CD14-positive monocyte (primary cell): ENCODE measurements at places on chromosomes 1 and 21.

DNA sequence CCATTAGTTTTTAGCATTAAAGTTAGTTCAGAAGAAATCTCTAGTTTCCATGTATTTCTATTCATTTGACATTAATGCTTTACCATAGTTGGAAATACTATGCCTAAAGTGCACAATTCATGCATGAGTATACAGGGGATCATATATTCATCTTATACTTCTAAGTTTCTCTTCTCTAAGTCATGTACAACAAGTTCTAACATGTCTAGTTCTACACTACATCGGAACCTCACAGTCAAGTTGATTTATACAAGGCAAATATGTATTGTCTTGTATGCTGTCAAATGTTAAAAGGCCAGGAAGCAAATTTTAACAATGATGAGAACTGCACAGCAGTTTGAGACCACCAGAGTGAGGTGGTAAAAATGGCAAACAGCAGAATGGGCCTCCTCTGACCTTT lies 22.9 kb upstream of the MOB3C start:
- DNase-seq, result no peak

DNA sequence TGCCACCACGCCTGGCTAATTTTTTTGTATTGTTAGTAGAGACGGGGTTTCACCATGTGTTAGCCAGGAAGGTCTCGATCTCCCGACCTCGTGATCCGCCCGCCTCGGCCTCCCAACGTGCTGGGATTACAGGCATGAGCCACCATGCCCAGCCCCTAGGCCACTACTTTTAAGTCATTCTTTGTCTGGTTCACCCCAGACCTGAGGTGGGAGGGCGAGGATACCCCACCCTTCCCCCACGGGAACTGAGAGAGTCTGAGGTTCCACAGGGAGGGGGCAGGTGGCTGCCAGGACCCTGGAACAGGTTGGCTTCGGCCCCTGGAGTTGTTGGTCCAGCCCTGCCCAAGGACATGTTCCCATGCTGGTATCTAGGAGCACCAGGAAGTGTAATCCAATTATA lies 7.7 kb upstream of the SDC3 start:
- DNase-seq, result no peak

DNA sequence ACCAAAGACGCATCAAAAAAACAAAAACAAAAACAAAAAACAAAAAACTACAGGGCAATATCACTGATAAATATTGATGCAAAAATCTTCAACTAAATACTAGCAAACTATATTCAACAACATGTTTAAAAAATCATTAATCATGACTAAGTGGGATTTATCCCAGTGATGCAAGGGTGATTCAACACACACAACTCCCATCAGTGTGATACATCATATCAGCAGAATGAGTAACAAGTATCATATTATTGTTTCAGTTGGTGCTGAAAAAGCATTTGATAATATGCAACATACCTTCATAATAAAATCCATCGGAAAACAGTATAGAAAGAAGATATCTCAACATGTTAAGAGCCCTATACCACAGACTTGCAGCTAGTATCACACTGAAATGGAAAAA lies 953.0 kb downstream of the AMY1C start:
- DNase-seq, result no peak

- no peak for DNase-seq
Observed at GRCh38 chr1:115682792-115683191, 41.0 kb downstream of the VANGL1 start.

- no peak for DNase-seq
Observed at GRCh38 chr1:222697826-222698225, 14.5 kb downstream of the AIDA start.

- peak; percentile 49 for DNase-seq
Observed at GRCh38 chr1:18927082-18927653, 24.8 kb upstream of the ALDH4A1 start.

GRCh38 chr21:44870748-44871495 lies 2.6 kb downstream of the PTTG1IP start:
- DNase-seq, result no peak

DNA sequence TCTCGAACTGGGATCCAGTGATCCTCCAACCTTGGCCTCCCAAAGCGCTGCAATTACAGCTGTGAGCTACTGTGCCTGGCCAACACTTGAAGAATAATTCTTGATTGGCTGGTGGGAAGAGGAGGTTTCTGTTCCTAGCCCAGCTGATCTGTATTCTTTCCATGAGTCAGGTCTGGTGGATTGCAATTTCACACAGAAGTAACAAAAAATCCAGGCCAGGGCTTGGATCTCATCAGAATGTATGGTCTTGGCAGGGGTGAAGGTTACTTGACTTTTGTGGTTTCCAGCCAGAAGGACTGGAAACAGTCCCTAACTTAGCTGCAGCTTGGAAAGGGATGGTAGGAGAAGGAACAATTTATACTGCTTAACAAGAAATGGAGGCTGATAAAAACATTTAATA lies 5.1 kb upstream of the HP1BP3 start:
- DNase-seq, result no peak

GRCh38 chr21:37117204-37117603 lies 44.1 kb downstream of the TTC3 start:
- no peak for DNase-seq

DNA sequence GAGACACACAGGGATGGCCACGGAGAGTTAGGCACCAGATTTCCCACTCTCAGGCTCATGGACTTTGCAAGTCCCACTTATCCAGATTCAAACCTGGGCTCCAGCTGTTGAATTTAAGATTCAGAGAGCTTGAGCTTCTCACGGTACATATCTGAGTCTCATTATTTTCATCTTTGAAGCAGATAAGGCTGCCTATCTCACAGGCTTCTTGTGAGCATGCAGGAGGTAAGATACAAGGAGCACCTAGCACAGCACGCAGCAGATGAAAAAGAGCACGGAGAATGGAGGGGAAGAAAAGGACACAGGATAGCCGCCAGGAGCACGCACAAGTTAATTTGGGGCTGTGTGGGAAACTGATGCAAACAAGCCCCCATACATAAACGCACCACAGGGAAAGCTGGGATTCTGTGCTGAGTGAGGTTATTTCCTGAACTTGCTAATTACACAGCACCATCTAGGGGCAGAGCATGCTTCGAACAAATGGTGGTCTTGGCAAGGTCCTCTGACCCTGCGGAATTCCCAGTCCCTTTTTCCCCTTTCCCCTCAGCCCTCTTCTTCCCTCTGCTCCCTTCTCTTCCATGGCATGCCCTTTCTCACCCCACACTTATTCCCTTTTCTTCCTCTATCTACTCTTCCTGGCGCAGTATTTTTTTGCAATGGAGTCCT lies 134.7 kb upstream of the VANGL1 start:
- DNase-seq, result no peak

DNA sequence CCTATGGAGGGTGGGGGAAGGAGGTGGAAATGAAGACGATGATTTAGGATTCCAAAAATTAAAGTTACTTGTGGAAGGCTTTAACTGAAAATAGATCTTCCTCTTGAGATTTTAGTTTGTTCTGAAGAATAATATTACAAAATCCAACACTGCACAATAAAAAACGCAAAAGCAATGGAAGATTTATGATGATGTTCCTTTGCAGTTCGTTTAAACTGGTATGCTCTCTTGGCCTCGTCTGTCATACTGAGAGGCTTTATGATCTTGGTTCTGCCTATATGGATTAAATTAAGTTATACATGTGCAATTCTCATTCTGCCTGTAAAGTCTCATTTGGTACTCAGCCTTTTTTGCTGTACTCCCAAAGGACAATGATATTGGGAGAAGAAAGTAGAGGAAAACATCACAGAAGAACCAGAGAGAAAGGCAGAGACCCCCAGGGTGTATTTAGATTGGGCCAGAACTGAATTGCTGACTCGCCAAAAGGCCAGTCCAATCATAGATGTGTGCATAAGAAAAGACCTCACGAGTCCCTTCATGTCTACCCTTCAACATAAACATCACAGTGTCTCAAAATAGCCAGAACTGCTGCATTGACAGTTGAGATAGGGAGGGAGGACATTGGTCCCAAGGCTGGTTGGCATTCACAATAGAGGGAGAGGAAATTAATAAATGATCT lies 188.6 kb downstream of the GREM2 start:
- no peak for DNase-seq

DNA sequence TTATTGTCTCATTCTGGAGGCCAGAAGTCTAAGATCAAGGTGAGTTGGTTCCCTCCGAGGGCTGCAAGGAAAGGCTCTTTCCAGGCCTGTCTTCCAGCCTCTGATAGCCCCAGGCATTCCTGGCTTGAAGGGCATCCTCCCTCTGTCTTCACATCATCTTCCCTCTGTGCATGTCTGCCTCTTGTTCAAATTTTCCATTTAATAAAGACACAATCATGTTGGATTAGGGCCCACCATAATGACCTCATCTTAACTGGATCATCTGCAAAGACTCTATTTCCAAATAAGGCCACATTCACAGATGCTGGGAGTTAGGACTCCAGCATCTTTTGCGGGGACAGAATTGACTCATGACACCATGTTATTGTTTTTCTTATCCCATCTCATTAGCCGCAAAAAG lies 24.5 kb downstream of the HUNK start:
- no peak for DNase-seq

GRCh38 chr1:61539720-61540462 lies 185.1 kb downstream of the TM2D1 start:
- no peak for DNase-seq

GRCh38 chr1:17770983-17771382 lies 15.8 kb downstream of the ACTL8 start:
- DNase-seq, result no peak

DNA sequence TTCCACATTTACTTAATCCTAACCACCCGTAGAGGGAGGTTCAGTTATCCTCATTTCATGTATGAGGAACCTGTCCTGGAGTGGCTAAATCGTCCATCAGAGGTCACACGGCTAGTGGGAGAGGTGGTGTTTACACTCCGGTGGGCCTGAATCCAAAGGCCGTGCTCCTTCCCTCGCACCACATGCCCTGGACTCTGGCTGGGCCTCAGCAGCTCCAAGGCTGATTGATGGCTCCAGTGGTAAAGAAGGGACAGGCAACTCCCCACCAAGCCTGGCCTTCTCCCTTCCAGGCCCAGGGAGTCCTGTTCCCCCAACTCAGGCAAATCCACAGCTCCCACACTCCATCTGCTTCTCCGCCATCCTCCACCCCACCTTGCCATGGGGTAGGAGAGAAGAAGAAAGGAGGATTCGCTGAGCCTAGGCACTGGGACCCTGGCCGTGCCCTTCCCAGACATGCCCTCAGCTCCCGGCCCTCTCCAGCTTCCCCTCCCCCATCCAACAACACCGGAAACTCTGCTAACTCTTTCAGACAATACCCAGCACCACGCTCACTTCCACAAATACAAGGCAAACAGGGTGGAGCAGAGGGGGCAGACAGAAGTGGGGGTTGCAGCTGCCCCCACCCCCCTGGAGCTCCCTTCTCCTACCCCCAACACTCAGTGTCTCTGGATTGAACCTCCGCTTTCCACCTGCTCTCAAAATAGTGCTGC lies 10.9 kb downstream of the ARHGEF2 start:
- DNase-seq, result peak; percentile 33

DNA sequence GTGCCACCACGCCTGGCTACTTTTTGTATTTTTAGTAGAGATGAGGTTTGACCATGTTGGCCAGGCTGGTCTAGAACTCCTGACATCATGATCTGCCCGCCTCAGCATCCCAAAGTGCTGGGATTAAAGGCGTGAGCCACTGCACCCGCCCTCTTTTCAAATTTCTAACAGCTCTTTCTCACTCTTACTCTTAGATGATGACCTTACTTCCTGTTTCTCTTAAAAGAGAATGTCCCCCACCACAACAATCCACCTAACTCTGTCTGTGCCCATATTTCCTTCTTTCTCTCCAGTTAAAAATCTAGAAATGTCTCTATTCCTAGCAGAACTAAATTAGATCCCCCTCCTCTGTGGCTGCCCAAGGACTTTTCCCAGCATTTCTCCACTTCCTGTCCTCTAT lies 46.6 kb upstream of the RGS2 start:
- DNase-seq, result no peak

- no peak for DNase-seq
Observed at GRCh38 chr1:184002071-184002470, 35.5 kb downstream of the COLGALT2 start.

- no peak for DNase-seq
Observed at GRCh38 chr1:63710308-63710707, 63.5 kb upstream of the ROR1 start.

DNA sequence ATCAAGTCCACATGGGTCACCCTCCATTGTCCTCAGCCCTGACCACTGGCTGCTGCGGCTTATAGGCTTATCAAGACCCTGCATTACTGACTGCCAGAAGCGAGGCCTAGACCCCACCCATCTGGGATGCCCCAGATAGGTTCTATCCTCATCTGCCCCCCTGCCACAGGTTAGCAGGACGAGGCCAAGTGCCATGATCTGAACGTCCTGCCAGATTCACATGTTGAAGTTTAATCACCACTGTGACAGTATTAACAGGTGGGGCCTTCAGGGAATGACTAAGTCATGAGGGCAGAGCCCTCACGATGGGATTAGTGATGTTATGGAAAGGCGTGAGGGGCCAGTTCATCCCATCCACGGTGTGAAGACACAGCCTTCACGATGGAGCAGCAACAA lies 6.2 kb upstream of the CPLANE2 start:
- DNase-seq, result no peak

GRCh38 chr1:235943581-235944114 lies 76.9 kb upstream of the LYST start:
- peak; percentile 56 for DNase-seq

DNA sequence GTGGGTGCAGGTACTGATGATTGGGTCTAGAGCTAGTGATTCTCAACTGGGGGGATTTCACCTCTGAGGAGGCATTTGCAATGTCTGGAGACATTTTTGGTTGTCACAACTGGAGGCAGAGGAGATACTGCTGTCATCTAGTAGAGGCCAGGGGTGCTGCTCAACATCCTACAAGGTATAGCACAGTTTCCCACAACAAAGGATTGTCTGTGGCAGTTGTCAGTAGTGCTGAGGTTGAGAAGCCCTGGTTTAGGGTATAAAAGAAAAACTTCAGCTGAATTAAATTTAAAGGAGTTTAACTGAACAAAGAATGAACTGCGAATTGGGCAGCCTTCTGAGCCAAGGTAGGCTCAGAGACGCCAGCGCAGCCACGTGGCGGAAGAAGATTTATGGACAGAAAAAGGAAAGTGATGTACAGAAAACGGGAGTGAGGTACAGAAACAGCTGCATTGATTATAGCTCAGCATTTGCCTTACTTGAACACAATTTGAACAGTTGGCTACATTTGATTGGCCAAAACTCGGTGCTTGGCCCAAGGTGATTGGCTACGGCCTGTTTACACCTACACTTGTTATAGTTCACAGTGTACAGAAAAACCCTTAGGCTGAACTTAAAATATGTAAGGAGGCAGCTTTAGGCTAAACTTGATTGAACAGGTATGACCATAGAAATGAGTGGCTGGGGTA lies 40.4 kb downstream of the MPZL1 start:
- no peak for DNase-seq

DNA sequence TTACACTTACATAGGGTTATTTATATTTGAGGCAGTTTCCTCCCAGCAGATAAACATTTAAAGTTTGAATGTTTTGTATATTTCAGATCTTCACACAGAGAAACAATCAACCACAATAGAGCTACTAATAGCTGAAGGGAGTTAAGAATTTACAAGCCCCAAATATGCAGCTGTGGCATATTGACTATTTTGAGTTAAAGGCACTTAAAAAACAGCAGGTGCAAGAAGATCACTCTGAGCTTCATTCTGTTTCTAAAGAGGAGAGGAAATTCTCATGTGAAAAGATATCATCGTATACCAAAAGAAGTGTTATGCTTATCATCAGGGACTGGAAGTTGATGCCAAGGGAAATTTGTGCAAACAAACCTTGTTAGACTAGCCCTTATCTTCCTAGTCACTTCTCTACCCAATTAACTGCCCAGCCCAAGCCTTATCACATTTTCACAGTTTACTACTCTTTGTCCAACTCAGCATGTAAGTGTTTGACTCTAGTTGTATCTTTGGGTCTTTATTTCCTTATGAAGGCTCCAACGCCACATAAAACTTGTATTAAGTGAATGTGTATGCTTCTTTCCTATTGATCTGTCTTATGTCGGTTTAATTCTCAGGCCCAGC lies 66.3 kb upstream of the COG2 start:
- no peak for DNase-seq
